ENCODE measurements at places on chromosomes 5 and 9.

- DNase-seq = no peak
- no peaks in the 10 kb centered on the region for H3K27me3 ChIP-seq
- H3K4me3 ChIP-seq = peak within 1 kb of the TSS; percentile 56
- H3K27ac ChIP-seq = no peak within 1 kb of the TSS
These were observed at the start of gene BASP1 for GRCh38 chr5:17217493-17218352. TSS of gene BASP1 (plus strand) at chr5:17217631. CDS start at chr5:17275217, 57,586 bp downstream.

DNA sequence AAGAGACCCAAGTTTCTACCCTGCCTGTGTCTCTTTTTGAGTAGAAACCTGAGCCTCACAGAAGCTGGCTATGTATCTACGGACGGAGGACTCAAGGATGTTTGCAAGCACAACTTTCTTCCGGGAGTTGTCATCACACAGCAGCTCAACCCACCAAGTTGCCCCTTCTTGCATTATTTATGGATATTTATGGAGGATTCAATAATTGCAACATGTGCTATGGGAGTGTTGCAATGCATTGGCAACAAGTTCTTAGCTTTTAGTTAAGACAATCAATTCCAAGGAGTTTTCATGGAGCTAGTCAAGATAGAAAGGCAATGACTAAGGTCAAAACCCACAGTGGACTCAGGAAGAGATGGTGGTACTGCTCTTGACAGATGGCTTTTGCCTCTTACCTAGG is 336.9 kb downstream of the ENC1 start:
- H3K27ac ChIP-seq = no peak overlapping the region
- no peaks in the 10 kb centered on the region for H3K4me1 ChIP-seq
- H3K36me3 ChIP-seq = no peaks in the 10 kb centered on the region
- H3K27me3 ChIP-seq = no peaks in the 10 kb centered on the region

DNA sequence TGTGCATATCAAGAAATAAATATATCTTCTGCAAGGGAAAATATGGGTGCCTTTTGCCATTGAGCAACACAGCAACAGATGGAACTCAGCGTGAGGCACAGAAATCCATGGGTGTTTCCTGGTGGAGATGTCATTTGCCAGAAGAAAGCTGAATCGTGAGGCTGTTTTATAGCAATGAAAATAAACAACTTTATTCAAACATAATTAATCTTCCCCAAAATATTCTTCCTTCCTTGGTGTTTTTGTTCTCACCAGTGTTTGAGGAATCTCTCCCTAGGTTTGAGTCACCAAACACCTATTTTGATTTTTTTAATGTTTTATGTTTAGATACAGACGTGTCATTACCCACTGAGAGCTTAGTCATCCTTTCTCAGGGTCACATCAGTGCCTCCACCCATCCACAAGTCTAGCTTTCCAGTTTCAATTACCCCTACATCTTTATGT is 65.8 kb upstream of the PAPPA start:
- no peak overlapping the region for H3K27ac ChIP-seq
- H3K4me1 ChIP-seq = no peaks in the 10 kb centered on the region
- no peak overlapping the region for H3K4me3 ChIP-seq
- H3K27me3 ChIP-seq = no peaks in the 10 kb centered on the region

- peaks cover 17% of the 10 kb centered on the region for H3K4me1 ChIP-seq
- H3K4me3 ChIP-seq = no peak overlapping the region
- H3K36me3 ChIP-seq = peaks cover 68% of the 10 kb centered on the region
- H3K27me3 ChIP-seq = no peaks in the 10 kb centered on the region
These were observed 2.7 kb downstream of the RPL37 start for GRCh38 chr5:40832345-40832744.

DNA sequence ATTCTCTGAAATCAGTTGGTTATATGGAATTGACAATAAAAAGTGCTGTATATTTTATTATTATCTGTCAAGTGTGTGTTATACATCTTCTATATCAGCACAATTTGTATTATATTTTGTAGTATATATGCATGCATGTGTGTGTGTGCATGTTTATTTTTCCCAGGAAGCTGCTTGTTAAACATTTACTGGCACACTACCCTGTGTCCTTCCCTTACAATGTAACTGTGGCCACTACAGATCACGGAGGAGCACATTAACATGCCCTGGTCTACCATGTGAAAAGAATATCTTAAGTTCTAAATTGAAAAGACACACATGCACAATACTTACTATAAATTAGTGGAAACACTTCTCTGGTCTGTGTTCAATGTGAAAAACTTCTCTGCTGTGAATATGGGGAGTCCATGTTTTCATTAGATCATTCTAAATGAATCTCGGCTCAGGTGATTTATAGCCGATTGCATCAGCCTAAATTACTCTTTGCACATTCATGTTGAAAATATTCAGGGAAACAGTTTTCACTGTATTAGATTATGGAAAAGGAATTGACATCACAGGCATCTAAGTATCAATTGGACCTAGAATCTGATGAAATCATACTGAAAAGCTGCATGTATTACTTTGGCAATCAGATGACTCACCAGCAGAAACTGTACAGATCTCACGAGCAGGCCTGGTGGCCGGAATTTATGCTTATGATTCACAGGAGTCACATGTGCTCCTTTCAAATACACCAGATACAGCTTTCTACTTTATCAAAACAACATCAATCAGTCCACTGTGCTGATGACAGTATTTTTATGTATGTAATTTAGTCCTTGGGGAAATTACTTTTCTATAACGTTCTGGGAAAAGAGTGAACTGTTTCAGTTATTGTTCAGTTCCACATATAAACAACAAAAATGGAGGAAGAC is 39.4 kb downstream of the LURAP1L start:
- H3K27ac ChIP-seq = no peak overlapping the region
- H3K27me3 ChIP-seq = no peaks in the 10 kb centered on the region
- H3K4me1 ChIP-seq = no peaks in the 10 kb centered on the region
- no peak overlapping the region for H3K4me3 ChIP-seq

DNA sequence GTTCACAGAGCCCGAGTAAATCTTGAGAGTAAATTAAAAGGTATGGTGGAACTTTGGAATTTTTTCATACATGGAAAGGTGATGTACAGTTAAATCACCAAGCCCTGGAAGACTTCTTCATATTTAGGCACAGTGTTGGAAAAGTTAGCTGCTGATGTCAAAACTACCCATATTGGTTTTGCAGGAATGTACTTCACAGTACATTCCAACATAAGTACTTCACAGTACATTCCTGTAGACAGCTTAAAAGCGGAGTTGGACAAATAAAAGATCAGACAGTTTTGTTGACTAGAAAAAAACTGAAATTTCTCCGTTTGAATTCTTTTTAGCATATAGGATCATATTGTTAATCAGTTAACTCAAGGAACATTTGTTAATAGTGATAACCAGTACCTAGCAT is 1.8 kb downstream of the RANBP17 start:
- no peak for DNase-seq
- no peaks in the 10 kb centered on the region for H3K36me3 ChIP-seq
- H3K27me3 ChIP-seq = no peaks in the 10 kb centered on the region
- H3K4me1 ChIP-seq = peaks cover 4% of the 10 kb centered on the region
- no peak overlapping the region for H3K27ac ChIP-seq

DNA sequence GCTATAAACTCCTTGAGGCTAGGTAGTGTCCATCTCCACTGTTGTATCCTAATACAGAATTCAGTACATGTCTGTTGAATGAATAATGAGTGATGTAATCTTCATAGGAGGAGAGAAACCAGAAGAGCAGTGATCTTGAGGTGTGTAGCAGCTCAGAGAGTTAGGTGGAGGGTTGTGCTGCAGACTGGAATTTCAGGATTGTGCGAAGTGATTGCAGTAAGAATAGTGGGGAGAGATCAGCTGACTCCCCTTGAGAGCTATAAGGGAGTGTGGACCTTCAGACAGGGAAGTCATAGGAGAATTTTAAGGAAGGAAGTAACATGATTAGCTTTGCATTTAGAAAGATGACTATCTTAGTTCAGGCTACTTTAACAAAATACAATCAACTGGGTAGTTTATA is 4.4 kb downstream of the SNX24 start:
- H3K27me3 ChIP-seq = no peaks in the 10 kb centered on the region
- H3K36me3 ChIP-seq = no peaks in the 10 kb centered on the region
- H3K27ac ChIP-seq = no peak overlapping the region
- H3K4me1 ChIP-seq = peaks cover 8% of the 10 kb centered on the region
- DNase-seq = no peak

GRCh38 chr5:59525957-59526356 is 367.6 kb downstream of the PDE4D start:
- no peaks in the 10 kb centered on the region for H3K27me3 ChIP-seq
- H3K27ac ChIP-seq = no peak overlapping the region
- no peak for DNase-seq
- no peak overlapping the region for H3K4me3 ChIP-seq

- H3K4me3 ChIP-seq = no peak overlapping the region
- no peaks in the 10 kb centered on the region for H3K4me1 ChIP-seq
- no peak for DNase-seq
- H3K27me3 ChIP-seq = no peaks in the 10 kb centered on the region
- no peaks in the 10 kb centered on the region for H3K36me3 ChIP-seq
These were observed 216.6 kb upstream of the EFNA5 start for GRCh38 chr5:107887166-107887943.
